ENCODE measurements at places on chromosomes 2 and 18.

DNA sequence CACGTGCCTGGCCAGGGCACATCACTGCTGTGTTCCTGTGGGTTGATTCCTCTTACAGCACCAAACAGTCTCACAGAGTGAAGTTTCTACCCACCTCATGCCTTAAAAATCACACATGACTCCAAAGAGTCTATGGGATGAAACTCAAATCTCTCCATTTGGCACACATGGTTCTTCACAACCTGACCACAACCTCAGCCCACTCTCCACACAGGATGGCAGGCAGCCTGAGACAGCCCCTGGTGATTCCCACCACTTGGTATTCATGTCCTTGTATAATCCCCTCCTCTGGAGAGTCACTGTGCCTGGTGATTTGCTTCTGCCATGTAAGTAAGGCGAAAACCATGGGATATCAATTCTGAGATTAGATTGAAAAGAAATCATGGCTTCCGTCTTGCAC lies 46.2 kb downstream of the LBH start:
- no peak for DNase-seq

- DNase-seq, result no peak
Measured at GRCh38 chr2:118492335-118492734, 355.1 kb downstream of the EN1 start.

- DNase-seq, result no peak
Measured at GRCh38 chr2:101082998-101083397, 68.2 kb downstream of the TBC1D8 start.

- DNase-seq, result no peak
Measured at GRCh38 chr18:23142251-23142929, 7.1 kb downstream of the CABLES1 start.

DNA sequence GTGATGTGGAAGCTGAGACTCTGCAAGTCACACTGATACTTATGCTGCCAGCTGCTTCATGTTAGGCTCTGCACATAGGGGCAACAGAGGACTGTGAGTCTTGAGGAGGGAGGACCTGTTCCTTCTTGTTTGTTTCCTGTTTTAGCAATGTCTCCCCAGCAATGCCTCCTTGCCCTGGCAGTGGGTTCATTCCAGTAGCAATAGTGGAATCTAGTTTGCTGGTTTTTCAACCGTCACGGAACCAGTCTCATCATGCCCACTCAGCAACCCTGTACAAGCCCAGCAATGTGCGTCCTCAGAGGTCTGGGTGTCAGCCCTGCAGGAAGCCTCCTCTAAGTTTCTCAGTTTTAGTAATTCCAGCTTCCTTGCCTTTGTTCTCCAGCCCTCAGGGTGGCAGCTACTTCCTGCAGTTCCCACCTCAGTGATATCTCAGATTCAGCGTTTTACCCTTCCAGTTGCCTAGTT lies 20.5 kb upstream of the ITGB6 start:
- no peak for DNase-seq

DNA sequence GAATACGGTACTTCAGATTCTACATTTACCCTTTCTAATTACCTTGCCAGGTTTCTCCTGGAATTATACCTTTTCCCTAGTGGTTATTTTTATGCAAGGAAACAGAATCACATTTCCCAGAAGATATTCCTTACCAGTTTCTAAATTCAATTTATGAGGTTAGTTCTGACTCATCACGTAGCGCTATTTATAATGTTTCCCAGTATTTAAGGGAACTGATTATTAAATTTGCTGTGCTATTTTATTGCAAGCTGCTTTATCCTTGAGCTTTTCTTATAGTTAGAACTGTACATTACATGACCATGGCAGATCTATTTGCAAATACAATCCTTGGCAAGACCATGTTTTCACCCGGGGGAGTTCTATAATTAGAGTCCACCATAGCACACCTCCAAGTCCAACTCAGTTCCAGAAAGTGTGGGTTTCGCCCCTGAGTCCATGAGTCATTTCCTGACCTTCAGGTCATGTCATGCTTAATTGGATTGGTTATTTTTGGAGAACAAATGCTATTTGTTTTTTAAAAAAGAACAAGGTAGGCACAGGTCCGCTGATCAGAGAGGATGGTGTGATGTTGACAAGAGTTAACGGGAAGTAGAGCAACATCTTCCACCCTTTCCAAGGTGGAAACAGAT lies 126.6 kb downstream of the ZNF532 start:
- DNase-seq, result no peak

GRCh38 chr2:143607231-143608062 lies 478.2 kb downstream of the ARHGAP15 start:
- DNase-seq, result no peak

- DNase-seq, result peak; percentile 55
Measured at GRCh38 chr18:58682429-58683069, 11.3 kb downstream of the MALT1 start.

- DNase-seq, result no peak
Measured at GRCh38 chr2:6423944-6424343, 441.8 kb downstream of the CMPK2 start.

DNA sequence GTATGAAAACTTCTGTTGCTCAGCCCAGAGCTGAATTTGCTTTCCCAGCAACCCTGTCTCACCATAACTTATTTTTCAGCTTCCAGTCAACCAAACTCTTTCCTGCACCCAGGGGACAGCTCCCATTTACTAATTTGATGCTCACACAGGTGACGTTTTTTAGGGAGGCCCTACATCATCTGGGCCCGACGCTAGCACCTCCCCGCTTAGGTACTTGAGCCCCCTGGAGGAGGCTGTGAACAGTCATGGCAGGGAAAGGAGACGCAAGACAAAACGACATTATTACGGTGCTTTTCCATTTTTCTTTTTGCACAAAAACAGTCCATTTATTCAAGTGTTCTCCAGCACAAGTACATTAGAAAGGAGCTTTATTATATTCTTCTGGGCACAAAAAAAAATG lies 59.2 kb upstream of the POMC start:
- no peak for DNase-seq

- DNase-seq, result no peak
Measured at GRCh38 chr2:183078163-183078463, 434 bp upstream of the DUSP19 start.

DNA sequence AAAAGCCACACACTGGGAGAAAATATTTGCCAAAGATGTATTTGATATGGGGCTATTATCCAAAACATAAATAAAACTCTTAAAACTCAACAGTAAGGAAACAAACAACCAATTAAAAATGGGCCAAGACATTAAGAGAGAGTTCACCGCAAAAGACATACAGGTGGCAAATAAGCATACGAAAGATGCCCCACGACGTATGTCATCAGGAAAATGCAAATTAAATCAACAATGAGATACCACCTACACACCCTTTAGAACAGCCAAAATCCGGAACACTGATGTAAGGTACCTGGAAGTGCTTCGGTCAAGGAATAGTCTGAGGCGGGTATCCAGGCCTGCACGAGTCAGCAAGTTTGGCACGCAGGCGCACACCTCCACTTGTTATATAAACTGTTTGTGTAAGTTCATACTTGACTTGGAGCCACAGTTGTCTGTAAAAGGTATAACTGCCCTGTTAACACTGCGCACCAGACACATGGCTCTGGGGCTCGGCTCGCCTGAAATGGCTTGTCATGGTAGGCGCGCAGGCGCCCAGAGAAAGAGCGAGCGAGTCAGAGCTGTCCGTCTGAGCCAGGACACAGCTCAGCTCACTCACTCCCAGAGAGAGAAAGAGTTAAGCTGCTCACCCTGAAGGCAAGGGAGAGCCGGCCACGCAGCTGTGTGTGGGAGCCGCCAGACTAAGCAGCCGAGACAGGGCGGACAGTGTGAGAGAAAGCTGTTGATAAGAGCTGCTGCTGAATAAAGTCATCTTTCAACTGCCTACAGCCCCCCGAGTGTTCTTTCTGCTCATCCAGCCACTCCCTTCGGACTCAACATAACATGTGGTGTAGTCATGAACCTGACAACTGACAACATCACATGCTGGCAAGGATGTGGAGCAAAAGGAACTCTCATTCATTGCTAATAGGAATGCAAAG lies 87.3 kb downstream of the HNRNPLL start:
- DNase-seq, result no peak

DNA sequence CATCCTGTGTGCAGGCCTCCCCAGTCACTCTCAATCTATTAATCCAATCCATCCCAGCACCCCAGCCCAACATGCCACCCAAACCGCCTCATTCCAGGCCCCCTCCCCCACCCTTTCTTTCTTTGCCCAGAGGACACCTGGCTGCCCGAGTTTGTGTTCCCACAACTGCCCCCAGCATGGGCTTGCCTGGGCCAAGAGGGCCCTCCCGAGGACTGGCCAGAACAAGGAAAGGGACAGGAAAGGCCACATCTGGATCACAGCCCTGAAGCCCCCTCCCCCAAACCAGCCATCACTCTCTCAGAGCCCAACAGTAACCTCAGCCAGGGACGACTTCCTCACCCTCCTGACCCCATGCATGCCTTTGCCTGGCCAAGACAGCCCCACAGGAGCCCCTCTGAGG lies 1.2 kb downstream of the TNS1 start:
- no peak for DNase-seq

GRCh38 chr18:62426191-62426488 lies 96.7 kb upstream of the ZCCHC2 start:
- no peak for DNase-seq

DNA sequence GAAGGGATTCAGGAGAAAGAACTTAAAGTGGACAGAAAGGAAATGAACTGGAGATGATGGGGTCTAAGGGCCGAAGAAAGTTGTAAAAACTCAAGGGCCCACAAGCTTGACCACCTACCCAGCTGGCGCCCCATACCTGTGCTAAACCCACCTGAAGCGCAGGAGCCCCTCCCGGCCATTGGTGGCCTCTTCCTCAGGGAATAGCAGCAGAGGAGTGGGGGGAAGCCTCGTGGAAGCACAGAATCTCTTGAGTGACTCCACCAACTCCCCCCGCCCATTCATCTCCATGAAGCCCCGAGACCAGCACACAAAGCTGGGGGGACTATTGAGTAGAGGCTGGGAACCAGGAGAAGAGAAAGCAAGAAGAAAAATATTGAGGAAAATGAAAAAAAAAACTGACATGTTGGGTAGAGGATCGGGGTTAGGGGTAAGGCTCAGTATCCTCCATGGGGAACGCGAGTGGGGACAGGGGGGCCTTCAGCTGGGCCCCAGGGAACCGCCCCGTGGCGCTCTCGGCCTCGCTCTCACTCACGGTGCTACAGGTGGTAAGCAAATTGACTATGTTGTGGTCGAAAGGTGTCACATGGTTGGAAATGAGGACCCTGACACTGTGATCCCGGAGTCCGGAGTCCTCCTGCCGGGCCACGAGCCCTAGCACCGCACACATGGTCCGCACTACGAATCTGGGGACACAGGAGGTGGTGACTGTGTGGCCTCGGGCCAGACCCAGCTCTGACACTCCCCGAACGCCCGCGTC lies 728 bp downstream of the AUP1 start:
- DNase-seq, result no peak

- DNase-seq, result no peak
Measured at GRCh38 chr2:198008230-198008629, 203.8 kb downstream of the PLCL1 start.

- no peak for DNase-seq
Measured at GRCh38 chr2:204860274-204860673, 315.0 kb downstream of the PARD3B start.

DNA sequence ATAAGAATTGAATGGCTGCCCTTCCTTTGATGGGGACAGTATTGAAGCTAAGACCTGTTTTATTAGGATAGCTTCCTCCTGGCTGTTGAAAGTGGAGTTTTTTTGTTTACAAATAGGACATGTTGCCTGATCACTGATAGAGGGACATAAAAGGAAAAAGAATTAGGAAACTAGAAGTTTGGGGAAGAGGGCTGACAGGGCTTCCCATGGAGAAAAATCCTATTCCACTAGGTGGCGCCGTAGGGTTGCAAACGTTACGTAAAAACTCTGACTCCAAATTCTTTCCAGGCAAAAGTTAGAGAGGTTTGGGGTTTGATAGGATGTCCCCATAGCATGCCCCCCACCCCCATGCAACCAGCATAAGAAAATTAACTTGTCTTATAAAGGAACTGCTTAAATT lies 11.1 kb upstream of the RBFA start:
- no peak for DNase-seq

GRCh38 chr18:68791801-68792200 lies 6.1 kb upstream of the CCDC102B start:
- DNase-seq, result no peak

GRCh38 chr2:116517936-116518335 lies 1296.6 kb upstream of the DDX18 start:
- no peak for DNase-seq

GRCh38 chr2:197556456-197556855 lies 40.6 kb downstream of the MOB4 start:
- DNase-seq, result no peak

GRCh38 chr18:59617468-59617932 lies 79.7 kb downstream of the CCBE1 start:
- DNase-seq, result no peak

GRCh38 chr18:13502585-13502984 lies 223.8 kb downstream of the FAM210A start:
- no peak for DNase-seq

- no peak for DNase-seq
Measured at GRCh38 chr18:11073971-11074370, 75.4 kb downstream of the PIEZO2 start.

DNA sequence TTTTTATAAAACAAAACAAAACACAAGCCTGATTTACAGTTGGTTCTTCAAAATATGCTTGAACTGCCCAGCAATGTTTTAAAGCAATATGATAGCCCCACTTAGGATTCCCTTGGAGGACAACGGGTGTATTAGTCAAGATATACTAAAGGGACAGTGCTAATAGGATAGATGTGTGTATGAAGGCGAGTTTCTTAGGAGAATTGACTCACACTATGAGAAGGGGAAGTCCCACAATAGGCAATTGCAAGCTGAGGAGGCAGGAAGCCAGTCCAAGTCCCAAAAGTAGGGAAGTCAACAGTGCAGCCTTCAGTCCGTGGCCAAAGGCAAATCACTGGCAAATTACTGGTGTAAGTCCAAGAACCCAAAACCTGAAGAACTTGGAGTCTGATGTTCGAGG lies 167.9 kb downstream of the CBLN2 start:
- no peak for DNase-seq

GRCh38 chr2:162328424-162329157 lies 10.1 kb upstream of the IFIH1 start:
- DNase-seq, result no peak

DNA sequence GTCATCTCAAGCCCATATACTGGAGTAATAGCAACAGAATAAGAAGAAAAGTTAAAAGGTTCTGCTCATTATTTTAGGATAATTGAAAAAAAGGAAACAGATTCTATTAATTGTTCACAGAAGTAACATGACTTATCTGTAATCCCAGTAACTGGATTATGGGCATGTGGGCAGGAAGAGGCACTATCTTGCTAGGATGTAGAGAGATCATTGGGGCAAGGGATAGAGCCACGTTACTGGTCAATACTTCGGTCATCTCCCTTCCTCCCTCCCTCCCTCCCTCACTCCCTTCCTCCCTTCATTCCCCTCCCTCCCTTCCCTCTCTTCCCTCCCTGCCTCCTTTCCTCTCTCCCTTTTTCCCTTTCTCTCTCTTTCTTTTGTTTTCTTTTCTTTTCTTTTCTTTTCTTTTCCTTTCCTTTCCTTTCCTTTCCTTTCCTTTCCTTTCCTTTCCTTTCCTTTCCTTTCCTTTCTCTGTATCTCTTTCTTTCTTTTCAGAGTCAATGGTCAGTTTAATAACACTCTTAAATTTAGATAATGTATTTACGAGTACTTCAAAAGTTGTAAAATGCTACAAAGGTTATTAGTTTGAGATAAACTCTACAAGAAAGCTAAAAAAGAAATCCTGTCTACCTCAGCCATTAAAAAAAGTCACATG lies 82.8 kb downstream of the FHOD3 start:
- DNase-seq, result no peak
